ENCODE measurements at places on chromosomes 1 and 21. TPM values are rescaled to one million over a fixed set of nuclear protein-coding genes. Genes with fewer than 3 reads are reported as not detected.

The ZNF695 gene
- total RNA-seq, result not detected

The CCDC17 gene
- total RNA-seq, result 5.7 TPM

The EIF4G3 gene
- total RNA-seq, result 37.8 TPM

The RPL11 gene
- total RNA-seq, result 1,191 TPM

- no peak for DNase-seq
- H3K27ac ChIP-seq, result no peak overlapping the region
- no peaks in the 10 kb centered on the region for H3K27me3 ChIP-seq
- H3K36me3 ChIP-seq, result no peaks in the 10 kb centered on the region
These were observed 63.9 kb downstream of the SYF2 start for GRCh38 chr1:25168193-25169071.
